ENCODE measurements at places on chromosomes 4 and X. TPM values are rescaled to one million over a fixed set of nuclear protein-coding genes. Genes with fewer than 3 reads are reported as not detected.

GATA1 gene
- total RNA-seq, result 0.57 TPM

CCNQ gene
- total RNA-seq, result 21.1 TPM

CLRN2 gene
- total RNA-seq, result not detected

NSD2 gene
- 65.3 TPM for total RNA-seq

DNA sequence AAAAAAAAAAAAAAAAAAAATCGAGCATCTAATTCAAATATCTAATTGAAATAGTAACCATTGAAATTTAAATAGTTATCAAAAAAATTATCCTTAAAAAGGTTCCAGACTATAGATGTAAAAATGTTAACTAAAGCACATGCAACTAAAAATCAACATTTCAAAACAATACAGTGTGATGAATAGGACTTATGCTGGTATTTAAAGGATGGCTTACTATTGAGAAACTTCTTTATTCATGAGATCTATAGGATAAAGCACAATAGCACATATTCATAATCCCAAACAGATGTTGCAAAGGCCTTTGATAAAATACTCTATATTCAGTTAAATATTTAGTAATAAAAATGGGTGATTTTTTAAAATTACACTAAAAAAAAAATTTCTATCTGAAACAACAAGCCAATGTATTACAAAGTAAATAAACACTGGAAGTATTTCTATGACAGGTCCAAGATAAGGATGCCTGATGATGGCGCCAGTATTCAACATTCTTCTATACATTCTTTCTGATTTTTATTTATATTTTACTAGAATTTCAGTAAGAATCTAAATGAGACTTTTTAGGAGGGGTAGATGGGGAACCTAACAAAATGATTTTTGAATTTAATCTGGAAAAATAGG lies 26.3 kb downstream of the DCLK2 start:
- DNase-seq, result no peak

DNA sequence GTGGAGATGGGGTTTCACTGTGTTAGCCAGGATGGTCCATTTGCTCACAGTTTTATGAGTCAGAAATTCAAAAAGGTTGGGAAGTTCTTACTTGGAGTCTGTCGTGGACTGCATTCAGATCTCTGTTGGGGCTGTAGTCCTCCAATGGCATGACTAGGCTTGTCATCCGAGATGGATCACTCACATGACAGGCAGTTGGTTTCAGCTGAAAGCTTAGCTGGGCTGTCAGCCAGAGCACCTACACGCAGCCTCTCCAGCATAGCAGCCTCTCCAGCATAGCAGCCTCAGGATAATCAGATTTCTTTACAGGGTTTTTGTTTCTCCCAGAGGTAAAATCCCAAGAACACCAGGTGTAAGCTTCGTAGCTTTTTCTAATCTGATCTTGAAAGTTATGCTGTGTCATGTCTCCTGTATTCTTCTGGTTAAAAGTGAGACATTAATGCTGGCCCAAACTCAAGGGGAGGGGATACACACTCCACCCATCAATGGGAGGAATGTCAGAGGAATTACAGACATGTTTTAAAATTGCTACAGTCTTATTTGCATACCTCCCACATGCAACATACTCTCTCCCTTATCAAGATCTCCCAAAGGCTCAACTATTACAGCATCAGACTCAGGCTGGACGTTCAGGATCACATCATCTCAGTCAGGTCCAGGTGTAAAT lies 31.6 kb upstream of the SOD3 start:
- DNase-seq, result no peak

DNA sequence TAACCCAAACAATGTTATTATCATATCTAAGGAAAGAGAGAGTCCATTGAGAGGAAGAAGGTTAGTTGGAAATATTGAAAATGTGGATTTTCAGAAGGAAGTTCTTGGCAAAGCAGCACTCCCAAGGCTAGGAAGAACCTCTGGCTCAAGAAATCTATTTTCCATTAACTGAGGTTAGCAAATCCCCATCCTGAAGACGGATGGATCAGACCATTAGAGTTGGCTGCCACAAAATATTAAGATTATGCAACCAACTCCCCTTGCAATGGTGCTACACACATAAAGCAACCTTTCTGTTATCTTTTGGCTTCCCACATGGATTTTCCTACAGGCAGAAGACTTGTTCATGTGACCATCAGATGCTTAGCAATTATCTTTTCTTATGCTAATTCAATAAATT lies 96.3 kb downstream of the COL4A6 start:
- DNase-seq, result no peak

DNA sequence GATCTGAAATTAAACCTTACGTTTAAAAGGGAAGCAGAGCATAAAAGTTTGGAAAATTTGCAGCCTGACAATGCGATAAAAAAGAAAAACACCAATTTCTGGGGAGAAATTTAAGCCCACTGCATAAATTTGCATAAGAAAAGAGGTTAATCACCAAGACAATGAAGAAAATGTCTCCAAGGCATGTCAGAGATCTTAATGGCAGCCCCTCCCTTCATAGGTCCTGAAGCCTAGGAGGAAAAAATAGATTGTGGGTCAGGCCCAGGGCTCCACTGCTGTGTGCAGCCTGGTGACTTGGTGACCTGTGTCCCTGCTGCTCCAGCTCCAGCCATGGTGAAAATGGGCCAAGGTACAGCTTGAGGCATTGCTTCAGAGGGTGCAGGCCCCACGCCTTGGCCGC lies 264.0 kb upstream of the CT83 start:
- no peak for DNase-seq

DNA sequence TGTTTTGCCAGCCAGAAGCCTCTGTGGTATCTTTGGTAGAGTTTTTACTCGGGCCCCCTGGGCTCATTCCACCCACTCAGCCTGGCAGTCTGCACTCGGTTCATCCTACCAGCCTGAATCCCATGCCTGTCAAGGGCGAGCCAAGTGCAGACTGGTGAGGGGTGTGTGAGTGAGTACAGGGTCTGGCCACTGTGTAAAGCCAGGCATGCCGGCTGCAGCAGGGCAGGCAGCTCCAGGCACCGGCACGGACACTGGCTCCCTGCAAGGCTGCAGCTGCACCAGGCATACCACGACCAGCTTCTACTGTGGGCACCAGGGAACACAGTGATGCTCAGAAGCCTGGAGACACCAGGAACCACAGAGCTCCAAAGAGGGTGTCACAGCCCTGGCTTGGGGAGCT lies 194.0 kb upstream of the GALNT7 start:
- DNase-seq, result no peak
